ENCODE measurements at places on chromosomes 3 and 15. TPM values are rescaled to one million over a fixed set of nuclear protein-coding genes. Genes with fewer than 3 reads are reported as not detected.

Gene ATP8B4
- not detected for total RNA-seq

Gene ITIH1
- not detected for total RNA-seq

Gene MED12L
- 0.23 TPM for total RNA-seq

Gene SERPINI1
- 0.28 TPM for total RNA-seq

Gene ROBO2
- 0.23 TPM for total RNA-seq

Gene TM6SF1
- total RNA-seq: 26.8 TPM

Gene CPA3
- 1.7 TPM for total RNA-seq

Gene GALK2
- 31.3 TPM for total RNA-seq

Gene CDHR4
- not detected for total RNA-seq

Gene EDEM1
- total RNA-seq: 61.1 TPM

Gene CHRD
- 0.53 TPM for total RNA-seq

Gene UTS2B
- 1.1 TPM for total RNA-seq

Gene RLBP1
- not detected for total RNA-seq

Gene CCPG1
- 58.5 TPM for total RNA-seq

Gene PRR20G
- total RNA-seq: not detected

Gene ACVR2B
- total RNA-seq: 4.9 TPM

Gene EPHA6
- total RNA-seq: 0.28 TPM

Gene DUOXA2
- not detected for total RNA-seq

Gene GADL1
- total RNA-seq: not detected

Gene PLA2G4B
- total RNA-seq: 4.0 TPM

Gene FAM174B
- total RNA-seq: 30.2 TPM

Gene IGF2BP2
- 130 TPM for total RNA-seq

Gene YEATS2
- 59.1 TPM for total RNA-seq

Gene CHRNB4
- total RNA-seq: not detected

Gene LRRFIP2
- 64.5 TPM for total RNA-seq

Gene STX19
- total RNA-seq: not detected

Gene TADA3
- 31.3 TPM for total RNA-seq

Gene GCHFR
- total RNA-seq: 6.3 TPM

Gene MUC13
- total RNA-seq: not detected

Gene SCAMP5
- 4.4 TPM for total RNA-seq

Gene NAALADL2
- total RNA-seq: 4.0 TPM

Gene A4GNT
- not detected for total RNA-seq

Gene PRSS50
- not detected for total RNA-seq

Gene SORD
- total RNA-seq: 23.0 TPM

Gene FSIP1
- total RNA-seq: 1.1 TPM

Gene CMTM8
- 7.3 TPM for total RNA-seq
